NCI-H446 treated with DMSO at 0.1 percent for 48 hours (cell line): ENCODE measurements at places on chromosomes 16 and 17.

DNA sequence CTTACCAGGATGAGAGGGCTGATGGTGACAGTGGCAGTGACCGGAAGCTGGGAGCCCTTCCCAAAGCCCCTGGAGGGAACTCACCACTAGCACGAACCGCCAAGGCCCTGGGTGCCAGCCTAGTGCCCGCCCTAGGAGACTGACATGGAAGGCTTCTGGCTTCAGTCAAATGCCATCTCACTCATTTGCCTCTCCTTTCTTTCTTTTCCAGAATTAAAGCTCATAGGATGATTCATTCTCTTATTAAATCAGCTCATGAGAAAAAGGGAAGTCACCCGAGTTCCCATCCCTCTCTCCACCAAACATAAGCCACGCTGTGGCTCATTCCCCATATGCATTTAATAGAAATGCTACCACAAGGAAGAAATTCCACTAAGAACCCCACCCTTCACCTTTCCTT lies 12.1 kb downstream of the CUEDC1 start:
- DNase-seq, result no peak

GRCh38 chr16:77963185-77964044 lies 58.9 kb upstream of the CLEC3A start:
- no peak for DNase-seq

GRCh38 chr17:42509841-42510240 lies 26.2 kb upstream of the NAGLU start:
- DNase-seq, result no peak

- DNase-seq, result no peak
Observed at GRCh38 chr16:4698321-4699045, 5.1 kb downstream of the NUDT16L1 start.

DNA sequence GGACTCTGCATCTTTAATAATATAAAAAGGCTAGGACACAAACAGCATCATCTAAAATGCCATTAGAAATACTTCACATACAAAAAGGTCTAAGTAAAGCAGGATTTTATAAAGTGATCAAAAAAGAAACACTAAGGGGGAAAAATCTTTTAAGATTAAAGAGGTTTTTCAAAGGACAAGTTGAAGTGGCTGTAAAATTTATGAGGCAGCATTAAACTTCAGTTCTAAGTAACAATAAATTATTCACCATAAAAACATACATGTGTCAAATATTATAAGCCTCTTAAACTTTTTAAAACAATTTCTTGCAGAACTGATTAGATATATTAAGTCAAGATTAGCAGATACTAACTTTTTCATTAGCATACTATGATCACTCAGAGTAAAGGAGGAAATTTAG lies 20.8 kb downstream of the CEP112 start:
- DNase-seq, result no peak

- no peak for DNase-seq
Observed at GRCh38 chr17:47275245-47275984, 21.8 kb downstream of the ITGB3 start.
